Bronchial smooth muscle cell (primary cell): ENCODE measurements at places on chromosomes 12 and 14. TPM values are rescaled to one million over a fixed set of nuclear protein-coding genes. Genes with fewer than 3 reads are reported as not detected.

Gene PAPLN
- 1.7 and 4.6 TPM in 2 replicates for total RNA-seq

Gene GYS2
- total RNA-seq: not detected in 2 replicates

Gene SLC8A3
- total RNA-seq: under 0.01 TPM in 1 of 2 replicates, not detected in the other

Gene PFKM
- 98.7 and 110 TPM in 2 replicates for total RNA-seq

Gene CD27
- total RNA-seq: 0.34 TPM in 1 of 2 replicates, not detected in the other
